ENCODE measurements at places on chromosomes 3 and 15.

DNA sequence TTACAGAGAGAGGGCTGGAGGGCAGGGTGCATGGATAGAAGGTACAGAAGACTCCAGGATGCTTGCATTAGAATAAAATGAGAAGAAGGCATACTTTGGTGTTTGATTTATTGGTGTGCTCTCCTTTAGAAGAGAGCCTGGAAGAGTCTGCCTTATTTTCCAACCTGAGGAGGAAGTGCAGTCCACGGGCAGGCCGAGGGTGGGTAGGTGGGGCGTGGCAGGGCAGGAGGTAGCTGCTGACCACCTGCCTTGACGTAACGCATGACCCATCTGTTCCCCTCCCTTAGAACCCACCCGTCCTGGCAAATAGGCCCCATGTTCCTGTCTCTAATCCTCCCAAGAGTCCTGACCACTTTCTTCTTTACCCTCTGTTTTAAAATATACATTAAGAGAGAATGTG is 222.3 kb upstream of the LYSMD4 start:
- no peak for DNase-seq

GRCh38 chr15:52020221-52021085 is 1.4 kb downstream of the MAPK6 start:
- no peak for DNase-seq

- no peak for DNase-seq
Measured at GRCh38 chr3:46289551-46289950, 47.3 kb downstream of the CCR3 start.

DNA sequence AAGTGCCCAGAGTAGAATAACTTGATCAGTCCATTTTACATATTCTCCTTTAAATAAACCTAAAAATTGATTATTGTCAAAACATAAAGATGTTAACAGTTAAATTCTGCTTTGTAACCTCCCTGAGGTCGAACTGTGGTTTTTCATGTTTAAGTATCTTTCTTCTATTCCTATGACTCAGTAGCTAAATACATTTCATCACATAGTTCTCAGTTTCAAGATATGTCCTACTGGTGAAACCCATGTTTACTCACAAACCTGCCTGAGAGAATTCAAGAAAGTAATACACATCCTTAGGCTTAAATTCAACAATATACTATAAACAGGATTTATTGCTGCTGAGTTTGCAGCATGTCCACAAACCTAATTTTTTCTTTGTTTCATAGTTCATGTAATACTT is 692.9 kb downstream of the ZPLD1 start:
- no peak for DNase-seq

GRCh38 chr3:21464746-21465145 is 286.3 kb downstream of the ZNF385D start:
- no peak for DNase-seq

- no peak for DNase-seq
Measured at GRCh38 chr3:113541519-113541918, 9.2 kb downstream of the SIDT1 start.

DNA sequence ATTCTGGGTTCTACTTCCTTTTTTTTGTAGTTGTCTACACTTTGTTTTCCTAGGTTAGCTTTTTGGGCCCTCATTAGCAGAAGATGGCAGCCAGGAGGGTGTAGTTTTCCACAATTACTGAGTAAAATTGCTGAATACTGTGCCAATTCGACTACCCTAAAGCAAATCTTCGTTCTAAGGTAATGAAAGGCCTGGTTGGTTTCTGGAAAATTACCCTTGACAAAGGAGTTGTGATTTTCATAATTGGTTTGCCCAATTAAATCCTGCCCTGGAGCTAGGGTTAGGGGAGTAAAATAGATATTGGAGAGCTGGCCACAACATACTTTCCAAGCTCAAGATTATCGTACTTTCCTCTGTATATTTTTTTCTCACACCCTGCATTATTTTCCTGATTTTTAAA is 293.0 kb downstream of the OXSM start:
- DNase-seq = no peak

DNA sequence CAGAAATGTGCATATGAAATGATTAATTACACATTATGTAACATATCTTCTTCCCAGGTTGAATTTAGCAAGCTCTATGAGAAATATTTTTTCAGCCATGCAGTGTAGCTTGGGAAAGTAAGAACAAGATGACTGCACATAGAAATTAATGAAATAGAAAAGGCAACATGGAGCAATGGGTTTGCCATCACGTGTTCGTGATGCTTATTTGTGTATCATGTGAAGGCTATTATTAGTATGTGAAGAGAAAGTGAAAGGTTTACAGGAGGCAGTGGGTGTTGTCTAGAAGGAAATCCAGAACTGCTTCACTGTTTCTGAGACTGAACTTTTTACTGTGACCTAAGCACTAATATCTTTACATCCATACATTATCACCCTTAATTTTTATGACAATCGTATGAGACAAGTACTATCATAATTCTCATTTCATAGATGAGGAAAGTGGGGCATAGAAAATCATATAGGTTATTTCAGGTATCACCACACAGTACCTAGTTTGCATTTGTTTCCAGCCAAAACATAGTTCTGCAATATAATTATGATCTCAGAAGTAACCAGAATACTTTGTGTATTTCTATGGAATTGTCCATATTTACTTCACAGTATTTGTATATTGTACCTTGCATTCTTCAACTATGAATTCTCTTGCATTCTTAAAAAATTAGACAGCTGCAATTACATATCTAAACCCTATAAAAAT is 14.9 kb downstream of the SERPINI1 start:
- no peak for DNase-seq

GRCh38 chr3:160319322-160319721 is 79.7 kb downstream of the IFT80 start:
- DNase-seq = no peak

DNA sequence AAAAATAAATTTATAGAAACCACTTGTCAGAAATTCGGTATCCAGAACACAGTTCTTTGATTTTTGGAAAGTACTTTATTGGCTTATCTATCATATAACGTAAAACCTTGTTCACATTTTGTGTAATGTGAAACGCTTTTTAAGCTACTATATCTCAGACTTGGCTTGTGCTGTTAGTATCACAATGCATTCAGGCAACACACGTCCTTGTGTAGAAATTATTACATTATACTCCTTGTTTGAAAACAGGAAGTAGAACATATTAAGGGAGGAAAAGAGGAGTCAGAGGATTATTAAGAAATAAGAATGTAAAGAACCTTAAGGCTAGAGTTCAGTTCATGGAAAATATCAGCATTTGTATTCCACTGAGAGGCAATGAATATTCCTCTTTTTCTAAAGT is 1.6 kb downstream of the DNAJC13 start:
- DNase-seq = no peak

- DNase-seq = peak; percentile 40
Measured at GRCh38 chr15:84982301-84982920, 755 bp downstream of the PDE8A start.

GRCh38 chr3:9020426-9020825 is 57.2 kb upstream of the RAD18 start:
- no peak for DNase-seq

GRCh38 chr3:184133840-184134745 is 1.1 kb upstream of the EIF2B5 start:
- DNase-seq = peak; percentile 48

GRCh38 chr3:25856902-25857518 is 67.1 kb downstream of the OXSM start:
- no peak for DNase-seq

- DNase-seq = no peak
Measured at GRCh38 chr3:130504701-130505100, 12.3 kb upstream of the COL6A6 start.

GRCh38 chr3:42799376-42799775 is 4.9 kb downstream of the HIGD1A start:
- DNase-seq = no peak

DNA sequence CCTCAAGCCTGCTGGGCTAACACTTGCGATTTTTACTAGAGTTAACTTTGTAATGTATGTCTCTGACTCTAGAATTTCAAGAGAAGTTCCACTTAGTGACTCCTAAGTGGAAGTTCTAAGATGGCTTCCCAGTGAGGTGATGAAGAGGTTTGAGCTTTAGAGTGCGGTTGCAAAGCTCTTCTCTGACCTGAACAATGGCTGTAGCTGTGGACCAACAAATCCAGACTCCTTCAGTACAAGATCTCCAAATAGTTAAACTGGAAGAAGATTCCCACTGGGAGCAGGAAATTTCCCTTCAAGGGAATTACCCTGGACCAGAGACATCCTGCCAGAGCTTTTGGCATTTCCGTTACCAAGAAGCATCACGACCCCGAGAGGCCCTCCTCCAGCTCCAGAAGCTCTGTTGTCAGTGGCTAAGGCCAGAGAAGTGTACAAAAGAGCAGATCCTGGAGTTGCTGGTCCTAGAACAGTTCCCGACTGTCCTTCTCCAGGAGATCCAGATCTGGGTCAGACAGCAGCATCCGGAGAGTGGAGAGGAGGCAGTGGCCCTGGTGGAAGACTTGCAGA is 22.3 kb downstream of the WDR73 start:
- DNase-seq = no peak

GRCh38 chr3:6022621-6023020 is 835.1 kb downstream of the EDEM1 start:
- DNase-seq = no peak

DNA sequence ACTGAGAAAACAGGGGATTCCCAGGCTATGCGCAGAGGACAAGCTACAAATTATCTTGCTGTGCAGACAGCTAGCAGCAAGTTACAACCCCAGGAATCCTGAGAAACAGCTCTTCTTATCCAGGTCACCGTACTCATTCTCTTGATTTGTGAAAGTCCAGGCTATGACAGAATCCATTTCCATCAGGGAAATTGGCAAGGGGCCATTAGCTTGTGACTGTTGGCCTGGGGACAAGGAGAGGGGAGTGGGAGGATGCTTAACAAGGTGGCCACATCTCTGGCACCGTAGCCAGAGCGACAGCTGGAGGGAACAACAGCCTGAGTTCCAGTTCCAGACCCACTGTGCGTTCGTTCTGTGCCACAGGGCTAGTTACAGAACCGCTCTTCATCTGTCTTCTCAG is 44.9 kb upstream of the PLXNA1 start:
- no peak for DNase-seq

DNA sequence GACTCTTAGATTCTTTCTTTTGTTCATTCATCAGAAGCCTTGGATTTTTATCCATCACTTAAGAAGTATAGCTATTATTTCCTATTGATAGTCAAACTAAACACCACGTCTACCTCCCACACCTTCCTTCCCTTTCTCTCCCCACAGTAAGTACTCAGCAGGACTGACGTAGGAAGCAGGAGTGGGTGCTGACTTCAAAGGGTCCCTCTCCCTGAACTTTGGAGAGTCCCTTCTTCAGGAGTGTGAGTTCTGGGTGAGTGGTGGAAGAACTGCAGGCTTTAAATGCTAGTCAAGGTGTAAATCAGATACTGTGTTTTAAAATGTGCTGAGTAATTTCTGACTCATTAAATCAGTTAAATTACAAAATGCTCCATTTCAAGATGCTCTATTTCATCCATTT is 126.5 kb upstream of the BFSP2 start:
- DNase-seq = no peak

DNA sequence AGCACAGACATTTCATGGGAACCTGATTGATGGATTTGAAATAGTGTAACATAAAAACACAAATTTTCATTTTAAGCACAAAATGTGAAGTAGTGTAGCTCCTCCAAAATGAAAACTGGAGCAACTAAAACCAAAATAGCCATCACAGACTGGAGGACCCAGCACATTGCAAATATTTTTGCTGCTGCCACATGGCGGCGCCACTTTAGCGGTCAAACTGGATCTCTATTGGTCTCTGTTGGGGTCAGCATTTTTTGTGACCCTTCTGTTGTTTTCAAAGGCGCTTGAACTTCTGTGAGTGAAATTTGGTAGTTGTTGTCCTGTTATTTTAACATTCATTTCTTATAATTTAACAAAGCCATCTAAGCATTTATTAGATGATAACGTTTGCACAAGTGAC is 259.9 kb downstream of the IL20RB start:
- no peak for DNase-seq

DNA sequence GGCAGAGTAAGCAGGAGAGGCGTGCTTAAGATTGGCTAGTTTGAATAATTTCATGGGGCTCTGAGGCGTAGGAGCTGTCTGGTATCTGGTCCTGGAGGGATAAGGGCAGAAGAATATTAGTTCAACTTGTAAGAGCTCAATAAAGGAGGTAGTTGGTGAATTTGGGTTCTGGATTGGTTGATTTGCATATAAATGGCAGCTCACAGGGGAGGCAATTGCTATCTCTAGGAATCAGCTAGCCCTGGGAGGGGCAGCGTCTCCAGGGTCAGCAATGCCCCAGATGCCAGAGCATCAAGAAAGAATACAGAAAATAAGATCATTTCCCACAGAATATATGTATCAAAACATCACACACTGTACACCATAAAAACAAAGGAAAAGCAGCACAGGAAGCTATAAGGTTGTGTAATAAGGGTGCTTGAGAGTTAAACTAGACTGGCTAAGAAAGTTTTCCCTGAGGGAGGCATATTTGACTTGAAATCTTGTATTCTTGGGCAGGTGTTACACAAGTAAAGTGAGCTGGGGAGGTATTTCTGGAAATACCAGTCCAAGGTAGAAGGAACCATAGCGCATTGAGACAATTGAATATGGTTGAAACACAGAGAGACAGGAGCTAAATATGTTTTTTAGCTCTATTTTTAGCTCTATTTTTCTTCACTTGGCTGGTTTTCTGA is 6.1 kb downstream of the MOBP start:
- no peak for DNase-seq

DNA sequence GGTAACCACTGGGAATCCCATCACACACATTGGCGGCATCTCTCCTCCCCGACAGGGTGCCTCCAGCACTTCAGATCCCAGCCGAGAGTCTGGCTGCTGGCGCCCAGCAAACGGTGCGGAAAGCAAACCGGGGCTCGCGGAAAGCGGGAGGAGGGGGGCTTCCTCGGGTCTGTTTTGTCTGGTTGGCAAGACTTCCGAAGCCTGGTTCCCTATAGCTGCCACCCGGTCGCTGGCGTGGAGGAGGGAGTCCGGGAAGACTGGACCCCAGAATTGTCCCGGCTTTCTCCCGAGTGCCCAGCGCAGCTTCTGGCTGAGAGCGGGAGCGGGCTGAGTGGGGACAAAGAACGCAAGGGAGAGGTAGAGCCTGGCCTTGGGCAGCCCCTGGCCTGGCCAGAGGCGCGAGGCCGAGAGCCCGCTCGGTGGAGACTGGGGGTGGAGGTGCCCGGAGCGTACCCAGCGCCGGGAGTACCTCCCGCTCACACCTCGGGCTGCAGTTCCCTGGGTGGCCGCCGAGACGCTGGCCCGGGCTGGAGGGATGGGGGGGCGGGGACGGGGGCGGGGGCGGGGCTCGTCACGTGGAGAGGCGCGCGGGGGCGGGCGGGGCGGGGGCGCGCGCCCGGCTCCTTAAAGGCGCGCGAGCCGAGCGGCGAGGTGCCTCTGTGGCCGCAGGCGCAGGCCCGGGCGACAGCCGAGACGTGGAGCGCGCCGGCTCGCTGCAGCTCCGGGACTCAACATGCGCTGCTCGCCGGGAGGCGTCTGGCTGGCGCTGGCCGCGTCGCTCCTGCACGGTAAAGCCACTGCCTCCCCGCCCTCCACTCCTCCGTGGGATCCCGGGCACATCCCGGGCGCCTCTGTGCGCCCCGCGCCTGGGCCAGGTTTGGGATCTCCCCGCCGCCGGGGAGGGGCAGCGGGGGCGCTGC is at the start of gene CHRNA7:
Gene CHRNA7 (plus strand): TSS at position 654 of the 920 bp plus-strand sequence. CDS start 80 bp downstream, at position 734.
- peak; percentile 8 for DNase-seq

- DNase-seq = no peak
Measured at GRCh38 chr15:99322643-99323405, 71.5 kb downstream of the LRRC28 start.
